ENCODE measurements at places on chromosomes 4 and X.

- no peak overlapping the region for H3K4me3 ChIP-seq
- no peaks in the 10 kb centered on the region for H3K27me3 ChIP-seq
- no peak overlapping the region for H3K27ac ChIP-seq
- DNase-seq: no peak
Observed at GRCh38 chr4:97548943-97549583, 594.2 kb downstream of the STPG2 start.

- H3K27ac ChIP-seq: no peak overlapping the region
- no peaks in the 10 kb centered on the region for H3K27me3 ChIP-seq
- H3K4me3 ChIP-seq: no peak overlapping the region
- no peaks in the 10 kb centered on the region for H3K4me1 ChIP-seq
Observed at GRCh38 chrX:44306356-44306755, 37.1 kb downstream of the EFHC2 start.

DNA sequence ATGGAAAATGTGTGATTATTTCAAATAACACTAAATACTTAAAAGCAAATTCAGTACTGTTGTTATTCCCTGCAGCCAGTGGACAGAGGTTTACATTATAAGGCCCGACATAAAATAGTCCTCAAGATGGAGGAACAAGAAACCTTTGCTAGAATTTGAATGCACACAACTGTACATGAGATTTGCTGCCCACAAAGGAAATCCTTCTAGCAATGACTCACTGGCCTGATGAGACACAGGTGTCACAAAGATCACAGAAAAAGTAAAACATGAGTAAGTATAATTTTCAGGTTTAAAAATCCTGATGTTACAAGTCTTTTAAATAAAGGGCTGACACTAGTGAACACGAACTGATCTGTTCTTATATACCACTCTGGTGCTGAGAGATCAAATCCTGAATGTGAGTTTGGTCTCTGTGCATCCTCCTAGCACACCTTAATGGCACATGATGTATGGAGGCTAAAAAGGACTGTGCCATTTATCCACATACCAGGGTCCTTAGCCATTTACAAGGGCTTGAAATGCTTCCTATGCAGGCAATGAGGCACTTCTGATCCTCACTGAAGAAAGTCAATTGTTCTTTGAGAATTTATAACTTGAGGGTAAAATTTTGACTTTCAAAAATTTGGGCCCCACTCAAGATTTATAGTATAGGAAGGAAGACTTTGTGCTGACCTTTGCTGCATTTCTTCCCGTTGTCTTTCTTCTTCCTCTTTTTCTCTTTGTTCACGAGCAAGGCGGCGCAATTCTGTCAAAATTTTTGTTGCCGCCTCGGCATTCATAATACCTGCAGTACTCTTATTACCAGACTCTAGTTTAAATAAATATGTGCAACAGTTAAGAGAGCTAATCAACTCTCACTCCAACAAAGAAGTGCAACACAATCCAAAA, 23.0 kb downstream of the MAP7D3 start:
- no peak for DNase-seq
- H3K4me1 ChIP-seq: no peaks in the 10 kb centered on the region
- H3K36me3 ChIP-seq: peaks cover 6% of the 10 kb centered on the region

GRCh38 chr4:99276417-99276816, 14.4 kb downstream of the ADH1A start:
- H3K36me3 ChIP-seq: no peaks in the 10 kb centered on the region
- no peaks in the 10 kb centered on the region for H3K4me1 ChIP-seq
- no peak overlapping the region for H3K4me3 ChIP-seq
- H3K27ac ChIP-seq: no peak overlapping the region
- H3K27me3 ChIP-seq: no peaks in the 10 kb centered on the region

DNA sequence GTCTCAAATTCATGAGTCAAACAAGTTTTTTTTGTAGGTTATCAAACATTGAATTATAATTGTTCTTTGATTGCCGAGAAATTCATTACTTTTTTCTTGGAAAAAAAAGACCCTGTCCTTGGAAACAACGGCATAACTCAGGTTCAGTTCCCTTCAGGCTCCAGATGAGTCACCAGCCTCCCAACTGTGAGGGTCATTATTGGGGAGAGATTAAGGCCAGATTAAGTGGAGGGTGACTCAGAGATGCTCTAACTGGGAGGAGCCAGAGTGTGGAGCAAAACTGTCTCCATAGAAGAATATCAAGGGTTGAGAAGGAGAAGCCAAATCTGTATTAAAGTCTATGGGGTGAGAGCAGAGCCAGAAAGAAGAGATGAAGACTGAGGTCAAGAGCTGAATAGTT, 9.6 kb downstream of the ADGRG4 start:
- no peaks in the 10 kb centered on the region for H3K4me1 ChIP-seq
- H3K27me3 ChIP-seq: no peaks in the 10 kb centered on the region
- no peak overlapping the region for H3K27ac ChIP-seq
- DNase-seq: peak; percentile 30

- no peaks in the 10 kb centered on the region for H3K4me1 ChIP-seq
- H3K27me3 ChIP-seq: peaks cover 3% of the 10 kb centered on the region
- no peaks in the 10 kb centered on the region for H3K36me3 ChIP-seq
Observed at GRCh38 chr4:109248322-109248900, 54.0 kb downstream of the COL25A1 start.

DNA sequence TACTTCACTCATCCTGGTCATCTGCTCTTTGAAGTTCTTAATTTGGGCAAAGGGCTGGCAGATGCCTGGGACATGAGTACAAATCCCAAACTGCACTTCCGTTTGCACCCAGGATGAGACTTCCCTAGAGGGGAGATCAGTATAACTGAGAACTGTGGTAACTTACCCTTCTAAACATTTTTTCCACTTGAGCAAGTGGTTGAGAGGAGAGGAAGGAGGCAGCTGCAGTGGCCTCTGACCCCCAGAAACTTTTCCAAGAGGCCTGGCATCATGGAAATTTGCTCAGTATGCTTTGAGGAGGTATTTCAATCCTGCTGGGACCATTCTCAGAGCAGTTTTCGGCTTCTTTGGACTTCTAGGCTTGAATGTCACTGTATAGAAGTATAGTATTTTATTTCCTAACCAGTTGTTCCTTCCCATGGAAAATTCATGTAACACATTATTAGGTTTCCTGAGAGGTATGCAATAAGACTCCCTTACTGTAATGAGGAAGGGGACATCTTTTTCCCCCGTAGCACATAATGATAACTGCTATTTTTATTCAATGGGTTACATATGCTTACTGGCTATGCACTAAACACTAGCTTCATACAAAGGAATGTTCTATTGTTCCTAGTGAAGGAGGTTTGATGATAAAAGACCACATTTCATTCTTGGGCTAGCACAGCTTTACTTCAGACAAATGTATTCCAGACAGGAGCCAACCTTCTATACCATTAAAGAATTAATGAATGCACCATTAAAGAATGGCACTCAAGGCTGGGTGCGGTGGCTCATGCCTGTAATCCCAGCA, 129.3 kb downstream of the SHROOM3 start:
- no peaks in the 10 kb centered on the region for H3K27me3 ChIP-seq
- peak overlapping the region; percentile 29 for H3K27ac ChIP-seq
- no peak overlapping the region for H3K4me3 ChIP-seq
- peaks cover 20% of the 10 kb centered on the region for H3K4me1 ChIP-seq

- H3K27me3 ChIP-seq: no peaks in the 10 kb centered on the region
- no peaks in the 10 kb centered on the region for H3K36me3 ChIP-seq
- no peak overlapping the region for H3K4me3 ChIP-seq
- DNase-seq: no peak
- no peaks in the 10 kb centered on the region for H3K4me1 ChIP-seq
Observed at GRCh38 chr4:71685975-71686374, 97.9 kb downstream of the GC start.

GRCh38 chrX:25674776-25675175, 463.4 kb upstream of the MAGEB18 start:
- H3K4me1 ChIP-seq: no peaks in the 10 kb centered on the region
- no peak for DNase-seq
- H3K27ac ChIP-seq: no peak overlapping the region
- no peak overlapping the region for H3K4me3 ChIP-seq

GRCh38 chrX:98357146-98357545, 1473.4 kb downstream of the RPA4 start:
- H3K4me3 ChIP-seq: no peak overlapping the region
- no peak for DNase-seq
- no peaks in the 10 kb centered on the region for H3K4me1 ChIP-seq
- H3K36me3 ChIP-seq: no peaks in the 10 kb centered on the region
- H3K27ac ChIP-seq: no peak overlapping the region
- H3K27me3 ChIP-seq: no peaks in the 10 kb centered on the region

DNA sequence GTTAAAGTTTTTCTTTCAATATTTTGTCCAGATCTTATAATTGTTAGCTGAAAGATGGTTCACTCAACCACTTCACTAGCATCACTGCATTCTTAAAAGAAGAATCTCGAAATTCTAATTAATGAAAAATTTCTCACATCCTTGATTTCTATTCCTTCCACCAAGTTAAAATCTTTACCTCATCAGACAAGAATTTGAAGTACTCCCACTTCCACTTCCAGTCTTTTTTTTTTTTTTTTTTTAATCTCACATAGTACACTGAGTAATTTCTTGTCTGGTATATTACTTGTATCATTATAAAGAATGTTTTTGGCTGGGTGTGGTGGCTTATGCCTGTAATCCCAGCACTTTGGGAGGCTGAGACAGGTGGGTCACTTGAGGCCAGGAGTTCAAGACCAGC, 73.2 kb downstream of the FBXW7 start:
- H3K27me3 ChIP-seq: no peaks in the 10 kb centered on the region
- H3K4me3 ChIP-seq: no peak overlapping the region
- no peaks in the 10 kb centered on the region for H3K36me3 ChIP-seq

DNA sequence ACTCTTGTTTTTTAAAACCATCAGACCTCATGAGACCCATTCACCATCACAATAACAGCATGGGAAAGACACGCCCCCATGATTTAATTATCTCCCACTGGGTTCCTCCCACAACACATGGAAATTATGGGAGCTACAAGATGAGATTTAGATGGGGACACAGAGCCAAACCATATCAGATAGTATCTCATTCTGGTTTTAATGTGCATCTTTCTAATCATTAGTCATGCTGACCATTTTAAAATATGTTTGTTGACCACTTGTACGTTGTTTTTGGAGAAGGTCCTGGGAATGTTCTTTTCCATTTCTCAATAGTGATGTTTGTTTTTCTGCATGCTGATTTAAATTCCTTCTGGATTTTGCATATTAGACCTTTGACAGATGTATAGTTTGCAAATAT, 119.0 kb downstream of the RTL3 start:
- H3K4me3 ChIP-seq: no peak overlapping the region
- DNase-seq: no peak
- H3K4me1 ChIP-seq: no peaks in the 10 kb centered on the region
- no peaks in the 10 kb centered on the region for H3K36me3 ChIP-seq
- H3K27ac ChIP-seq: no peak overlapping the region

DNA sequence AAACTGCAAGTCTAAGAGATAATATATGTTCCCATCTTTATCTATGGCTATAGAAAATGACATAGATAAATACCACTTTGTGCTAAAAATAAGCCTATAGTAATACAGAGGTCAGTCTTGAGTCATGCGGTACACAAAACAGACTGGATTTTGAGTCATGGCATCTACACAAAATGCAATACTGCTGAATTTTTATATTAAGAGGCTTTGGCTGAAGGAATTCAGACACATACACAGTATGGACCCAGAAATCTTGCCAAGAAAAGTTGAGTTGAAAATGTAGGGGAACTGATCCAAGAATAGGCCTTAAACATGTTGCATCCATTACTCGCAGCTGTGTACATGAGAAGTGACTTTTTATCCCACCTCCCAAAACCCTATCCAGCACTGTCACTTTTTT, 184.4 kb downstream of the TENM3 start:
- peak; percentile 53 for DNase-seq
- H3K27me3 ChIP-seq: no peaks in the 10 kb centered on the region
- H3K36me3 ChIP-seq: no peaks in the 10 kb centered on the region
- no peak overlapping the region for H3K4me3 ChIP-seq
- no peak overlapping the region for H3K27ac ChIP-seq

- no peaks in the 10 kb centered on the region for H3K4me1 ChIP-seq
- no peak overlapping the region for H3K4me3 ChIP-seq
- no peak for DNase-seq
- H3K27ac ChIP-seq: no peak overlapping the region
- H3K36me3 ChIP-seq: no peaks in the 10 kb centered on the region
- no peaks in the 10 kb centered on the region for H3K27me3 ChIP-seq
Observed at GRCh38 chr4:136400829-136401228, 1131.5 kb downstream of the PCDH18 start.

GRCh38 chr4:127463883-127464282, 168.9 kb upstream of the INTU start:
- no peaks in the 10 kb centered on the region for H3K4me1 ChIP-seq
- H3K36me3 ChIP-seq: no peaks in the 10 kb centered on the region
- no peak overlapping the region for H3K4me3 ChIP-seq
- H3K27me3 ChIP-seq: no peaks in the 10 kb centered on the region
- no peak overlapping the region for H3K27ac ChIP-seq
- no peak for DNase-seq

DNA sequence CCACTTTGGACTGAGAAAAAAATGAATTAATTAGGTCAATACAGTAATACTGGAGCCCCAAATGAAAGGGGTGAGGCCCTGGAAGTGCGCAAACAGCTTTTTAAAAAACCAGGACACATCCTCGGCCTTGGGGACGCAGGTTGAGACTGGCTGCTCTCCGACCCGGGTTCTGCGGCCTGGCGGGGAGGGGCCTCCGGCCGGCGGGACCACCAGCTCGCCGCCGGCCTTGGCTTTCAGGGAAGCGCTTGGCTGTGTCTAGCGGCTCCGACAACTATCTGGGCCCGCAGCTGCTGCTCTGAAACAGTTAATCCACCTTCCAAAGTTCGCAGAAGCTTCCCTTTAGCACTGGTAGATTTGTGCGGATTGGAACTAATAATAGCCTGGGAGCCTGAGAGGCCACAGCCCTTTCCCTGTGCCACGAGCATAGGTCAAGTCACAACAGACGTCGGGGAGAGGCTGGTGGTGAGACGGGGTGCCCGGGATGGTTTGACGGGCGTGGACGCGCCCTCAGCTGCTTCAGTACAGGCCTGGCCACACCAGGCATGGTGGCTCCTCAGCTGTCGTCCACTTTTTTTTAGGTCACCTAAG, 1.1 kb upstream of the SEL1L3 start:
- H3K4me1 ChIP-seq: no peaks in the 10 kb centered on the region
- H3K27me3 ChIP-seq: no peaks in the 10 kb centered on the region
- no peaks in the 10 kb centered on the region for H3K36me3 ChIP-seq
- no peak for DNase-seq
- H3K4me3 ChIP-seq: no peak overlapping the region

GRCh38 chrX:40719218-40719617, 16.1 kb downstream of the MED14 start:
- DNase-seq: peak; percentile 78
- H3K4me3 ChIP-seq: no peak overlapping the region
- no peak overlapping the region for H3K27ac ChIP-seq
- no peaks in the 10 kb centered on the region for H3K27me3 ChIP-seq

- no peak for DNase-seq
- no peak overlapping the region for H3K4me3 ChIP-seq
- H3K27ac ChIP-seq: no peak overlapping the region
- peaks cover 37% of the 10 kb centered on the region for H3K27me3 ChIP-seq
- H3K4me1 ChIP-seq: no peaks in the 10 kb centered on the region
Observed at GRCh38 chr4:173508386-173509035, 21.5 kb downstream of the HAND2 start.
